ENCODE measurements at places on chromosomes 11 and 22. TPM values are rescaled to one million over a fixed set of nuclear protein-coding genes. Genes with fewer than 3 reads are reported as not detected.

DNA sequence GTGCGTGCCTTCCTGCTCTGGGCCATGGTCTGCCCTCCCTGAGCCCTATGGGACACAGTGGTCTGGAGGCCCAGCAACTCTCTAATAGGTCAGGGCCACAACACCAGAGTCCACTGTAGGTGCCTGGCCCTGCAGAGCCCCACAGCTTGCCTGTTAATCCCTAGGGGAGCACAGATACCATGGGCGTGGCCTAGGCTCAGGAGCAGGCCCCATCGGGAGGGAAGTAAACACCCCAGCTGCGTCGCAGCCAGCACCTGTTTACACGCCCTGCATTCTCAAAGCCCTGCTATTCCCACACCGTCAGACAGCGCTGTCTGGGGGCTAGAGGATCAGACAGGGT, 2.5 kb downstream of the KCTD17 start:
- H3K27me3 ChIP-seq, result no peaks in the 10 kb centered on the region
- H3K4me1 ChIP-seq, result peaks cover 22% of the 10 kb centered on the region
- H3K4me3 ChIP-seq, result no peak overlapping the region
- H3K36me3 ChIP-seq, result peaks cover 40% of the 10 kb centered on the region

- H3K27me3 ChIP-seq, result no peaks in the 10 kb centered on the region
- peaks cover 9% of the 10 kb centered on the region for H3K4me1 ChIP-seq
- H3K27ac ChIP-seq, result no peak overlapping the region
- no peak overlapping the region for H3K4me3 ChIP-seq
- H3K36me3 ChIP-seq, result no peaks in the 10 kb centered on the region
- no peak for DNase-seq
Measured at GRCh38 chr22:49765951-49766350, 61.7 kb downstream of the BRD1 start.

Gene BARX2
- total RNA-seq, result not detected

Gene TOMT
- not detected for total RNA-seq

GRCh38 chr11:4916581-4916980, 2.6 kb downstream of the OR51G2 start:
- no peak for DNase-seq
- no peaks in the 10 kb centered on the region for H3K4me1 ChIP-seq
- H3K27me3 ChIP-seq, result no peaks in the 10 kb centered on the region
- no peak overlapping the region for H3K27ac ChIP-seq

Gene EFCAB6
- total RNA-seq, result 0.89 TPM

DNA sequence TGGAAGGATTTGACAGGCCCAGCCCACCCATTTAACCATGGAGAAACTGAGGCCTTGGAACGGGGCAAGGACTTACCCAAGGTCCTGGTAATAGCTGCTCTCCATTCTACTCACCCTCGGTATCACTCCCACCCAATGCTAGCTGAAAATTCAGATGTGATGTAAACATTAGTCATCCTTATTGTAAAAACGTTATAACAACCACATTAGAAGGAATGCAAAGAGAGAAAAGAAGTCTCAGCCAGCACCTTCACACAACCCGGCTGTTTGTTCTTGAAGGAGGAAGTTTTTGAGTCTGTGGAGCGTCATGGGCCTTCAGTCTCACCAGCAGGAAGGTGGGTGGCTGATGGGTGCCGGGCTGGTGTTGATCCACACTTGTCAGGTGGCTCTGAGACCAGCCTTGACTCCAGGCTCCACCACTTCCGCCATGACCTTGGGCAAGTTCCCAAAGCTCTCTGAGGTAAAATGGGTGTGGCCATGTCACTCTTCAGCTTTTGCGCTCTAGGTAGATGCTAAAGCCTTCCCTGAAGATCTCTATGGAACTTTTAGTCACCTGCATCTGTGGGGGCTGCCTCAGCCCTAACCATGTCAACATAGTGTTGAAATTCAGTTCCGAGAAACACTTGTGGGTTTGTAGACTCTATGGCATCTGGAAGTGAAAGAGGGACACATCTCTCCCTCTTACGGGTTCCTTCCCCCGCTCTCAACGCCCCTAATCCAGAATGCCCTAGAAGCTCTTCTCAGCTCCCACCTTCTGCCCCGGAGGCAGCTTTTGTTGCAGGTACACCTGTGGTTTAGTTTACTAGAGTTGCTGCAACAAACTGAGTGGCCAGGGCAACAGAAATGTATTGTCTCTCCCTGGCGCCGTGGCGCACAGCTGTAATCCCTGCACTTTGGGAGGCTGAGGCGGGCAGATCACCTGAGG, 14.8 kb downstream of the CD6 start:
- H3K27me3 ChIP-seq, result no peaks in the 10 kb centered on the region
- H3K27ac ChIP-seq, result peak overlapping the region; percentile 98
- H3K4me1 ChIP-seq, result peaks cover 92% of the 10 kb centered on the region

Gene MFNG
- 296 TPM for total RNA-seq

DNA sequence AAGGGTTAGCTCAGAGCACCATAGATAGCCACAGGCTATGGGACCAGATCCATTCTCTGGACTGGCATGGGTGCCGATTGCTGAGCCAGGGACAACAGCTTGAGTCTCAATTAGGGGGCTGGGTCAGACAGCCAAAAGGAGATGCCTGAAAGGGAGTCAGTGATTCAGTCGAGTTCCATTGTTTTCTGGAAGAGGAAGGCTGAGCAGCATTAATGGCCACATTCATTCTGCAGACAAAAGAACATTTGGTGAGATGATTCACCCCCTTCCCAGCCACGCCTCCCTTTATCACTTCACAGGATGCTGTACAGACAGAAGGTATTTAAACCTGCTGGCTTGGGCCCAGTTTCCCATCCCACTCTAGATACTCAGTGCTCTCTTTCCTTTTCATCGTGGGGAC, 131.9 kb downstream of the ADAMTS15 start:
- no peak for DNase-seq
- H3K27me3 ChIP-seq, result peaks cover 2% of the 10 kb centered on the region
- H3K4me1 ChIP-seq, result no peaks in the 10 kb centered on the region
- H3K36me3 ChIP-seq, result no peaks in the 10 kb centered on the region
- H3K4me3 ChIP-seq, result no peak overlapping the region
- no peak overlapping the region for H3K27ac ChIP-seq

Gene OR4C5
- not detected for total RNA-seq
